Chondrocyte (in vitro differentiated cells): ENCODE measurements at places on chromosomes 7 and 10. TPM values are rescaled to one million over a fixed set of nuclear protein-coding genes. Genes with fewer than 3 reads are reported as not detected.

GRCh38 chr7:132683896-132684690 lies 107.8 kb upstream of the PLXNA4 start:
- no peak for DNase-seq

DNA sequence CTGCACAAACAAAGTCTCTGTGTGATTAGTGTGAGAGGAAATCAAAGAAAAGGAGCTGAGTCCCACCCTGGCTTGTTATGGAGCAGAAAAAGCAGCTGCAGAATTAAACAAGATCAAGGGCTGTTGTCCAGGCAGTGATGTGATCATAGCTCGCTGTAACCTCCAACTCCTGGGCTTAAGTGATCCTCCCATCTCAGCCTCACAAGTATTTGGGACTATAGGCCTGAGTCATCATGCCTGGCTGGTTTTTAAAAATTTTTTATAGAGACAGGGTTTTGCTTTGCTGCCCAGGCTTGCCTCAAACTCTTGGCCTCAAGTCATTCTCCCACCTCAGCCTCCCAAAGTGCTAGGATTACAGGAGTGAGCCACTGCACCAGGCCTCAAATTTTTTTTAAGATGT lies 88.9 kb downstream of the IPMK start:
- no peak for DNase-seq

- no peak for DNase-seq
Observed at GRCh38 chr10:74871595-74872382, 45.4 kb downstream of the KAT6B start.

GRCh38 chr7:37208528-37208927 lies 240.1 kb downstream of the ELMO1 start:
- no peak for DNase-seq

Gene FXYD4
- not detected in 3 replicates for total RNA-seq

DNA sequence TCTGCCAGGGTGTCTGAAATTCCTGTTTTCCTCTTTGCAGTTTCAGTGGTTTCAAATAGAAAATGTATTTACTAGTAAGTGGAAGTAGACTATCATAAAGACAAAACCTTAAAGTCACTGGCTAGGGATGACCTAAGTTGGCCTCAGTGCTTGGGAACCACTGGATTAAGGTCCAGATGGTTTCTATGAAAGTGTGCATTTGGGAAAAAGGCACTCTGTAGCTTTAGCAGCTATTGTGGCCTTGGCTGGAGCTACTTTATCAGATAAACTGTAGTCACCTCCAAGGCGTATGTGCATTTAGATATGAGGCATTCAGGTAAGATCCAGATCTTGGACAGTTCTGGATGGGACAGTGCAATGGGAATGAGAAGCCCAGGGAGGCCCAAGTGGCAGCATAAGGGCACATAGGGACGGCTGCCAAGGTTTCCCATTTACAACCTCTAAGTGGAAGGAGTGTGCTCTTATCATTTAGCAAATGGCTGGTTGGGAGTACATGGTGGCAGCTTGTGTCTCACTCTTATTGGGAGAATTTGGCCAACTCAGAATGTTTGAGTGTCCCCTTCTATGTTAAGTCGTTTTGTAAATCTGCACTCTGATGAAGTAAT lies 185.6 kb downstream of the LRMDA start:
- DNase-seq, result no peak

- no peak for DNase-seq
Observed at GRCh38 chr7:67753891-67754290, 757.3 kb downstream of the TYW1 start.

Gene PTN
- 2.3 to 3.6 TPM (median 3.2 TPM) in 3 replicates for total RNA-seq

- no peak for DNase-seq
Observed at GRCh38 chr10:74748468-74749031, 77.8 kb upstream of the KAT6B start.
